ENCODE measurements at places on chromosomes 4 and X.
A peak's percentile ranks its signal among the peaks of the same experiment; 100 is the strongest.

DNA sequence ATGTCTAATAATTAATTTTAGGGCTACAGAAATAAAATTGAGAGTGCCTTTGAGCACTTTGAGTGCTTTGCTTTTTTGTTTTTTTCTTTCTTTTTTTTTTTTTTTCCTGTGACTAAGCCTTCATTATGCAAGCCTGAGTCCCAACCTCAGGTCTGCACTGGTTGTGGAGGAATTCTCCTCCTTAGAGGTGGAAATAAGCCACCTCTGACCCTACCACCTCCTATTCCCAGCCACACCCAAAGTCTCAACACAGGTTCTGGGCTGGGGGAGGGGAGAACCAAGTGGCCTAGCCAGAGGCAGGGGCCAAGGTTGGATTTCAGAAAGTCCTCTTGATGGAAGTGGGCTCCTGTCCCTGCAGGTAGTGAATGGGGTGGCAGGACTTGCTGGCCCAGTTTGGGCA lies 180.2 kb downstream of the ARAP2 start:
- no peak for DNase-seq

- DNase-seq, result no peak
Measured at GRCh38 chr4:125791896-125792295, 477.1 kb downstream of the FAT4 start.

- DNase-seq, result no peak
Measured at GRCh38 chrX:12425496-12425895, 287.2 kb downstream of the FRMPD4 start.

GRCh38 chrX:106952988-106953387 lies 32.8 kb downstream of the CLDN2 start:
- DNase-seq, result no peak

GRCh38 chr4:3476936-3477749 lies 14.0 kb downstream of the DOK7 start:
- no peak for DNase-seq

DNA sequence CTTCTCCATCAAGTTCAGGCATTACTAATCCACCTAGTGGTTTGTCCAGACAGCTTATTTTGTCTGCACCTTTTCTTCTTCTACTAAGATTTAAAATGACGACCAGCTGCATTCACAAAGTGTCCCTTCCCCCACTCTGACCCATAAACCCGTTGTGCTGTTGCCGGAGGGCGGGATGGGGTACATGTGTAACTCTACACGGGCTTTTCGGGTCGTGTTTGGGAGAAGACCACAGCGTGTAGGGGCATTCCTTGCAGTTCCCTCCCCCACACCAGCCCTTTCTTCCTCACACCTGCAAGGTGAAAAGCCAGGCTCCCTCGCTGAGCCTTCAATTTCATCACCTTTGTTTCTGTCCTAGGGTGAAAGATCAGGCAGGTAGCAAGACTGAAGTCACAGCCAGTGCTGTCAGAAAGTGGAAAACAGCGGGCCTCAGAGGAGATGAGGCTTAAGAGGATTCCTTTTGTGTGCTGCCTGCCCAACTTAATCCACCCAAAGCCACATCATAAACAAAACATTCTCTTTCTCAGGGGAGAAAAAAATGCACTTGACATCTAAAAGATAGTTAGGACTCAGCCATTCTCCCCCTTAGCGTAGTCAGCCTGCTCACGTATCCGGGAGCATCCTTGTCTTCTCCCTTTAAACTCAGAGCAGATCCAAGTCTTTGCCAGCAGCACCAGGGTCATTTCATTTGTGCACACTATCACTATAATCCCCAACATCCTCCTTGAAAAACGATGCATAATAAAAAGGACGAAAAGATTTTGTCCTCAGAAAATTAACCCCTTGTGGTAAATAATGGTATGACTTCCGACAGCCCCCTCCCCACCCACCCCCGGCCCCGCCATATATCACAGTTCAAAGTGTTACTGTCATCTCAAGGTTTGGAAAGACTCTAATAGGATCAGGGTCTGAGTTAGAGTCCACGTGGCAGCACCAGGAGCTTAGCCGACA lies 599.0 kb downstream of the RAB28 start:
- no peak for DNase-seq

GRCh38 chrX:18424482-18425198 lies 768 bp upstream of the CDKL5 start:
- DNase-seq, result no peak

DNA sequence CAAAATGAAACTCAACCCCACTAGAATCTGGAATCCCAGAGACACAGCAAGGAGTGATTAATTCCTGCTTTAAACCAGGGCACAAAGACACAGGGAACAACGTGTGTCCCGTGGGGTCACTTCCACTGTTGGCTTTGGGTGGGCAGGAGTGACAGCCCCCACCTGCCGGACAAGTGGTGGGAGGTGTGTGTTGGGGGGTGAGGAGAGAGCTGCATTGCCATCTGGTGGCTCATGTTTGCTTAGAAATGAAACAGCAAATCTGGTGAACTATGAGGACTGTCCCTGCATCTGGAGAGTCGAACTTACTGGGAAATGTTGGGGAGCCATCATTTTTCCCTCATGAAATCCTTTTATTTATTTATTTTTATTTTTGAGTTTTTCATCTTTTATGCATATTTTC lies 75.9 kb upstream of the AFAP1 start:
- DNase-seq, result no peak

DNA sequence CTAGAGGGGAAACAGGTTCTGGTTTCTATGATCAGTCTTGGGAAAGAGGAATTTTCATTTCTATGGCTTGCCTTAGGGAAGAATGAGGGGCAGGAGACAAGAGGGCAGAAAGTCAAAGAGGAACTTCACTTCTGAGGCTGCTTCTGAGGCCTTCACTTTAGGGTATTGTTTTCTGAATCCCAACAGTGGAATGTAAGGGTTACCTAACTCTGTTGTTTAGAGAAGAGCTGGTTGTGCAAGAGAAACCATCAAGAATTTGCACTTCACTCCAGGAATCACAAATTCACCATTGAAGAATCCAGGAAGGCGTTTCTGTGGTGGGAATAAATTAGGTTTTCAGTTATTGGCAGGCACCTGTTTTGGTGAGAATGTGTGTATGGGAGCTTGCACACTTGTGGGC lies 126.7 kb upstream of the AMOT start:
- DNase-seq, result no peak

DNA sequence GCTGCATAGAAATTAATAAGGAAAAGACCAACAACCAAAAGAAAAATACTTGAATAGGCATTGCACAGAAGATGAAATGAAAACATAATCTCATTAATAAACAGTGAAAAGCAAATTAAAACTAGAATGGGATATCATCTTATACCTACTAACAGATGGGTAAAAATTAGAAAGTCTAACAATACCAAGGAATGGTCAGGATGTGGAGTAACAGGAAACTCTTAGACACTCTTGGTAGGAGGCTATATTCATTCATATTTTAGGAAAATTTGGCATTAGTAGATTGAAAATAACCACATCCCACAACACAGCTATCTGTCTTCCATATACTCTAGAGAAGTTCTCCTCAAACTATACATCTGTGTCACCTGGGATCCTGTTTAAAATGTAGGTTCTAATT lies 36.3 kb downstream of the SEC24B start:
- DNase-seq, result no peak

GRCh38 chrX:16870862-16871815 lies 977 bp upstream of the RBBP7 start:
- peak; percentile 4 for DNase-seq

GRCh38 chr4:7513671-7514070 lies 78.9 kb upstream of the PSAPL1 start:
- DNase-seq, result no peak

GRCh38 chr4:111960241-111960667 lies 185.0 kb upstream of the FAM241A start:
- DNase-seq, result no peak

DNA sequence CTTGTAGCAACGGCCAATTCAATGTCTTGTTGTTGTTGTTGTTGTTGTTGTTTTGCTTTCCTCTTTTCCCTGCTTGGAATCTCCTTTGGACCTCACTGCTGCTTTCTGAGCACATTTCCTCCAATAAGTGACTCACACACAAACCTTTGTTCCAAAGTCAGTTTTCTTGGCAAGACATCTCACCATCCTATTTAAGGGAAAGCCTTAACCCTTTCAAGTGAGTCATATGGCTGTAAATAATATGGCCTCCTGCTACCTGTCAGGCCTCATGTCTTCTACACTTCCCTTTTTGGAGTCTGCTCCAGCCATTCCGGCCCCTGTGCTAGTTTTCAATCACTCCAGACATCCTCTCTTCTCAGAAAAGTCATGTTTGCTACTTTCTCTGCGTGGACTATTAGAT lies 79.5 kb upstream of the MAGEB10 start:
- DNase-seq, result no peak

GRCh38 chr4:127822430-127822829 lies 40.3 kb downstream of the HSPA4L start:
- DNase-seq, result no peak

DNA sequence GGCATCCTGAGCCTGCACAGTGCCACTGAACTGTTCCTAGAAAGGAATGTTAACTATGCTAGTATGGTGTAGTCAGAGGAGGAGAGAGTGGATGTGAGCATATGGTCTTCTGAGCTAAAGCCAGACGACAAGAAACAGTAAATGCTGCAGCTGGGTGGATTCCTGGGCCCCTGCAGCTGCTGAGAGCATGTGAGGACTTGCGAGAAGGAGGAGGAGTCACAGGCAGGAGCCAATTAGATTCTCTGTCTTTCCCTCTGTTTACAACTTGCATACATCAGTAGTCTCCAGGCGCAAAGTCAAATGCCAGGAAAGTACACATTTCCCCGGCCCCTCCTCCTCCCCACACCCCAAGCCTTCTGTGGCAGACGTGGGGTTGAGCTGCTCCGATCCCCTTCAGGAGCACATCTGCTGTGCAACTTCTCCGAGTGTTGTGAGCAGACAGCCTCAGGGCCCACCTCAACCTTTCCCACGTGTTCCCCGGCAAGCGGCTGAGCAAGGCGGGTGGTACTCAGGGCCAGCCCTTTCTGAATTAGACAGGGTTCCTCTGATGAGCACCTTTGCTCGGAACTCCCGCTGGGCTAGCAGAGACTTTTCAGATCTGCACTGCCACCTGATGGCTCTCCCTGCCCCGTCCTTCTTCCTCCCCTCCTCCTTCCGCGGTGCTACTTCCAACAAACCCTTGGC lies 108.7 kb upstream of the ATP6AP2 start:
- DNase-seq, result no peak

DNA sequence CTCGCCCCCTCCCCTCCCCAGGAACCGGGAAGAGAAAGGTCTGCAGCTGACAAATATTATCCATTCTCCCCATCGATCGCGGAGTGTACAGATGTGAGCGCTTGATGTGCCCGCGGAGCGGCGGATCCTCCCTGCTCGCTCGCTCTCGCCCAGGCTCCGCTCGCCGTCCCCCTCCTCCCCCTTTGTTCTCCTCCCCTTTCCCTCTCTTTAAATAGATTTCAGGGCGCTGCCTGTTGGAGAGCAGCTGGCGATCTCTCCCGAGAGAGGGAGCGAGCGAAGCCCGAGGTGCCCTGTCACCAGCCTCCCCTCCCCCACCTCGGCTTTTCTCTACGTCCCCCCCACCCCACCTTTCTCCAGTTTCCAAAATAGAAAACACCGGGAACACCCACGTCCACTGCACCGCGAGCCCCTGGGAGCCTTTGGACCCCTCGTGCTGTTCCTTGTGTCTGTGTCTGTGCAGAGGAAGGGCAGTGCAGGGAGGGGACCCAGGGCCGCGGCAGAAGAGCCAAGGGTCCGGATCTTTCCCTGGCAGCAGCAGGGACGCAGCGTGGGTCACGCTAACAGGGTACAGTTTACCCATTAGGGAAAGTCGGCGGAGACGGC lies 56.6 kb upstream of the BCOR start:
- DNase-seq, result no peak

DNA sequence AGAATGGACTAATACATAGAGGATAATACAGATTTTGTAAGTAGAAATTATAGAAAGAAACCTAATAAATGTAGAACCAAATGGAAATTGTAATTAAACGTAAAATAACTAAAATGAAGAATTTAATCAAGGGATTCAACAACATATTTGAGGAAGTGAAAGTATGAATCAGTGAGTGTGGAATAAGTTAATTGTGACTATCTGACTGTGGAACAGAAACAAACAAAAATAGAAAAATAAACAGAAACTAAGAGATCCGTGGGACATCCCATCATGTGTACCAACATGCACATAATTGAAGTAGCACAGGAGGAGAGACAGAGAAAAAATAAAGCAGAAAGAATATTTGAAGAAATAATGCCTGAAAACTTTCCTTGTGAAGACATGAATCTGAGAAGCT lies 208.6 kb upstream of the TACR3 start:
- DNase-seq, result no peak

DNA sequence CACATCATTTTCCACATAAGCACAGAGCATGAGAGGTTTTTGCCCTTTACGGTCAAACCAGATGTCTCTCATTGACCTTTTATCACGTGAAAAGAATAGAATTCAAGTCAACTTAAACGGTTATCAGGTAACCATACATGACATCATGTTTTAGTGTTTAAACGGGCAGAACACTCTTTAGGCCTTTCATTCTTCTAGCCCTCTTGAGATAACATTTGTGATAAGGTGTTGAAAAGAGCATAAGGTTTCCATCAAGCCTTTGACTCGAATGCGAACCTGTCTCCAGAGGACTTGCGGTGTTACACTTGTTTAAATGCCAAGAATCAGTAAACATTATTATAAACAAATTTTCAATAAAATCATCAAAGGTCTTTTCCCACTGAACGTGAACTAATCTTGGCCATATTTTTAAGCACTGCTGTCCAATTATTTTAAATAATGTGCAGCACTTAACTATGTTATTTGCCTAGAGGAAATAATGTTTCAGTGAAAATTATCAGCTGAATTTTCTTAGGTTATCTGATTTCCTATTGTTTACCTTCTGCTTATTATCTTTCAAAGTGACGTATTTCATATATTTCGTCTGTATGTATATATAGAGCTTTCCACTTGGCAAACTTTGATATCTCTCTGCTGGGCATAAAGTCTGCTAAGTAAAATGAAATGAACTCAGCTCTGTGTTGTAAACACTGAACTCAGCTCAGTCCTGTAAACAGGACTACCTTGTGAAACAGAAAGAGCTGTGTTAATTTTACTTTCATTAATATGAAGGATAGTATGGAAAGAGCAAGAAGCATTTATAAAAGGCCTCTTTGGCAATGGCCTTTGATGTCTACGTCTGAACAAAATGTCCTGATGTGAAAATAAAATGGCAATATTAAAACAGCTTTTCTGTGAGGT lies 33.3 kb downstream of the TENM3 start:
- no peak for DNase-seq

GRCh38 chr4:2936773-2937145 lies 26.4 kb downstream of the NOP14 start:
- DNase-seq, result no peak

DNA sequence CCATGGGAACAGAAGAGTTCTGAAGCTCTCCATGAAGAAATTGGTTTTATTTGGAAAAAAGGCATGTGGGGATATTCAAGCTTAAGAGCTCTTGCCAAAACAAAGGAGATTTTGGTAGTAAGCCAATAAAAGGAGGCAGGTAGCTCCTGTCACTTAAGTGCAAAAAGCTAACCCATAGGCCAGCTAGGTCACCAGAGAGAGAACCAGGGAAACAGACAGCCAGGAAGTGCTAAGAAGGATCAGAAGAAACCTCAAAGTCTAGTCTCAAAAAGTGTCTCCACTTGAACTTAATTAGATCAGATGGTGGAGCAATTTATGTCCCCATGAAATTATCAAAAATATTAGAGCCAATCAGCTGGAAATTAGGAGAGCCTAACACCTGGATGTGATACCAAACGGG lies 49.2 kb downstream of the CD40LG start:
- DNase-seq, result no peak
